T-helper 2 cell (primary cell): ENCODE measurements at places on chromosomes 1 and 21.

DNA sequence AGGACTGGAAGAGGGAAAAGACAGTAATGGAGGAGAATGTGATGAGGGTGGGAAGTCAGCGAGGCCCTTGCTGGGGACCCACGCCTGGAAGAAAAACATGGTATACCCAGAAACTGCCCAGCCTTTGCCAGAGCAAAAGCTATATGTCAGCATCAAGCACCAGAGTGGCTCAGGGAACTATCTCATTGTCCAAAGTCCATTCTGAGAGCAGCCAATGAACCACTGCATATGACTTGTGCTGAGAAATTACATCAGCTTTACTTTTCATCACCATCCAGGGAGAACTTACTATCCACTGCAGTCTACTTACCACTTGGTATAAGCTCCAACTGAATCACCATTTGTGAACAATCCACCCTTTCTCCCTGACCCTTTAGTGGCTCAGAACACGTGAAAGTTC lies 148.1 kb downstream of the TTLL7 start:
- DNase-seq: no peak

DNA sequence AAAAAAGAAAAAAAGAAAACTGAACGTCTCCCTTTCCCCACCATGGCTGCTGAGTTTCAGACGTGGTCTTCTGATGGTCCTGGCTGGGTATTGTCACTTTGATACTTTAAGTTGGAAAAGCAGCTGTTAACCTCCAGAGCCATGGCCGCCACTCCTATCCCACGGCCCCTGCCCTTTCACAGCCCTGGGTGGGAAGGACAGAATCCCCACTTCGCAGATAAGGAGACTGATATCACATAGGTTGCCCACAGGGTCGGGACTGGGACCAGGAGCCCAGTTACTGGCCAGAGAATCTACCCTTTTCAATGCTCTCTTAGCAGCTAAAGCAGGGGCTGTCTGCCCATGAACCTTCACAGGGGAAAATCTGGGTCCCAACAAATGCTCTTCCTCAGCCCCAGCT lies 16.8 kb downstream of the BMP8A start:
- no peak for DNase-seq

GRCh38 chr1:220880726-220881506 lies 1.7 kb downstream of the HLX start:
- DNase-seq: no peak

- DNase-seq: no peak
Measured at GRCh38 chr1:16258591-16259135, 21.7 kb upstream of the CPLANE2 start.

- DNase-seq: no peak
Measured at GRCh38 chr1:7628273-7628672, 142.8 kb upstream of the VAMP3 start.

DNA sequence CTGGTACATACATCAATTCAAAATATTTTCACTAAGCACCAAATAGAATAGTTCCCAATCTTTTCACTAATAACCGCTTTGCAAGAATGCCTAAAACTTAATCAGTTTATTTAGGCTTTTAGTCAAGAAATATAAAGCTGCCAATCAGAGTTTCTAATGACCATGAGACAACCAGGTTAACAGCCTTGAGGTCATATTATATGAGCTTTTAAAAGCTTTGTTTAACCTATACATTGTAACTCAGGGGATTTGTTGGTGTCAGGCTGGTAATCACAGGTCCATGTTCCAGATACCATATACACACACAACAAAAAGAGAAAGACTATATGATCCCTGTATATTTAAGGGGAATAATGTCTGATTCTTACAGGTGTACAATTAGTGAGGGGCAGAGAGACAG lies 246.2 kb upstream of the ADGRL2 start:
- no peak for DNase-seq

GRCh38 chr1:156483397-156483796 lies 17.2 kb downstream of the MEF2D start:
- no peak for DNase-seq

- DNase-seq: no peak
Measured at GRCh38 chr1:150557813-150558212, 8.6 kb downstream of the ADAMTSL4 start.
